NCI-H82 (cell line): ENCODE measurements at places on chromosomes 2 and 18.

- DNase-seq = no peak
Measured at GRCh38 chr2:23801396-23801795, 125.5 kb downstream of the ATAD2B start.

GRCh38 chr2:215654148-215654819, 218.4 kb upstream of the FN1 start:
- DNase-seq = no peak

- DNase-seq = no peak
Measured at GRCh38 chr18:60895181-60895580, 438.0 kb upstream of the CDH20 start.

- DNase-seq = no peak
Measured at GRCh38 chr18:45321520-45321919, 293.8 kb upstream of the SLC14A2 start.

- DNase-seq = no peak
Measured at GRCh38 chr2:38301969-38302702, 74.9 kb downstream of the ATL2 start.

- DNase-seq = no peak
Measured at GRCh38 chr2:43675646-43676321, 445 bp downstream of the C1GALT1C1L start.

- no peak for DNase-seq
Measured at GRCh38 chr2:134682726-134683125, 36.1 kb downstream of the TMEM163 start.

- no peak for DNase-seq
Measured at GRCh38 chr18:40897884-40898283, 1057.2 kb upstream of the PIK3C3 start.

- no peak for DNase-seq
Measured at GRCh38 chr2:101401326-101401665, 14.0 kb upstream of the CREG2 start.

DNA sequence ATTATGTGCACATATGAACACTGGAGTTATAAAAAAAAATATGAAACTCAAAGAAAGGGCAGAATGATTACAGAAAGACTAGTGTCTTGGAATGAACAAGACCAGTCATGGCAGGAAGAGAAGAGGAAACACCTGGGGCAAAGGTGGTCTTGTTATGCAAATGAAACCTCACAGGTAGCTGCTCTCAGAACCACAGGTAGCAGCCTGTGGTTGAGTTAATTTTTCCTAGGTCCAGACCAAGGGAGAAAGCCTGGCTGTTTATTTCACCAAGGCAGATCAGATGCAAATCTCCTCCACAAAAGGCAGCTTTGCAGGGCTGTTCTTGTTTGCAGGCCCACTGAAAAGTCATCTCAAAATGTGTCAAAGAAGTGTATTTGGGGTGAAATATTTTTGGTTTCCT, 785.8 kb downstream of the RNF144A start:
- DNase-seq = no peak

- no peak for DNase-seq
Measured at GRCh38 chr2:24652265-24653182, 140.7 kb downstream of the PTRHD1 start.

- DNase-seq = no peak
Measured at GRCh38 chr2:53150146-53150545, 617.5 kb upstream of the CHAC2 start.

DNA sequence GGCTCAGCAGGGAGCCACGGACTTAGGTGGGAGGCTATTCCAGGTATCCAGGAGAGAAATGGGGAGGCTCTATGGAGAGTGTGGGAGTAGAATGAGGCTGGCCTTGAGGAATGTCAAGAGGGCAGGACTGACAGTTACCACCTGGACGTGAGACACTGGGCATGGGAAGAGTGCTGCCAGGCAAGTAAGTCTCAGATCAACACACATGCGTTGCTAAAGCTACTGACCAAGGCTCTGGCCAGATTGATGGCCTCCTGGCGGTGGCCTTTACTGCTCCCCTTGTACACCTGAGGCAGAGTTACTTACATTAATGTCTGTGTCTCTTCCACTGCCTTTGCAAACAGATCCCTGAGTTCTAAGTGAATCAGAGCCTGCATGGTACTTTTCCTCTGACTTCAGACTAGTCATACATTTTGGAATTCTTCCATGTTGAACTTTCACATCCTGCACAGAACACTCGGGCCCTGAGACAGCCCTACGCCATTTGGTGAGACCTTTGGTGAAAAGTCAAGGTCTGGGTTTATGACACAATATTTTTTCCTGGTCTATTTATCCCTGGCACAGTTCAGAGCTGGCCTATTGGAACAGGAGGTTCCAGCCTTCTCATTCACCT, 398.8 kb upstream of the TRIB2 start:
- no peak for DNase-seq

- DNase-seq = no peak
Measured at GRCh38 chr18:41666231-41666630, 288.8 kb upstream of the PIK3C3 start.

DNA sequence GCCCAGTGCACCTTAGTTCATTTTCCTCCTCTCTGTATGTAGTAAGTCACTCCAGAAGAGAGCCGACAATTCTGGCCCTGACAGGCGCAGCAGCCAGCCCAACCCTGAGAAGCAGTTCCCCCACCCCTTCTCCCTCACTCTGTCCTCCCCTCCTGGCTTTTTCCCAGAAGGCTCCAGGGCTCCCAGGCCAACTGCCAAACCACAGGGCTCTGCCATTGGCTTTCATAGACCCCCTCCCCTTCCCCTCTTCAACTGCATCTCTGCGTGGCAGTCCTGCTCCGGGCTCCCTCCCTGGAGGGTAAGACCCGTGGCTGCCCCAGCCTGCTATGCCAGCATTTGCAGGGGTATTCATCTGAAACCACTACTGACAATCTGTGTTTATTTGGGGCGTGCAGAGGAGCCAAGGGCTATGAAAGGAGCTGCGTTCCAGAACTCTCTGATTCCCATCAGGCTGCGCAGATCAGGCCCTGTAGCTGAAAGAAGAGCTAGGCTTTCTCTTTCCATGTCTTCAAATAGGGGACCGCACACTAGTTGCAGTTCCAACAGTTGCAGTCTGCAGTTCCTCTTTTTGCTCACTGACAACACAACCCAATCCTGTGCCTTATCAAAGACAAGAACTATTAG, 388.6 kb upstream of the TNP1 start:
- peak; percentile 12 for DNase-seq

- DNase-seq = peak; percentile 79
Measured at GRCh38 chr2:46164529-46165301, 132.5 kb upstream of the EPAS1 start.

GRCh38 chr18:3848316-3848715, 398.3 kb downstream of the TGIF1 start:
- no peak for DNase-seq

GRCh38 chr18:68438983-68439382, 275.9 kb downstream of the TMX3 start:
- no peak for DNase-seq

DNA sequence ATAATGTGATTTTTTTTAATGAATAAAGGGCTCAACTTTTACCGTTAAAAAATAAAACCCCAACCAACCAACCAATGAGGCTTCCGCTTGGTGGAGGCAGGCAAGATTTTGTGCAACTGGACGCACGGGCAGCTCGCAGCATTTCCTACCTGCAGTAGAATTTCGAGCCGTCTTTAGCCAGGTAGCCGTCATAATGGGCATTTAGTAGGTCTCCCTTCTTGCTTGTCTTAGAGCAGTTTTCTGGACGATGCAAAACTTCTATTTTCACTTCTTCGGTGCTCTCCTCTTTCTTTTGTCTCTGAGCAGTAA, 316 bp downstream of the FKBP7 start:
- DNase-seq = peak; percentile 56

DNA sequence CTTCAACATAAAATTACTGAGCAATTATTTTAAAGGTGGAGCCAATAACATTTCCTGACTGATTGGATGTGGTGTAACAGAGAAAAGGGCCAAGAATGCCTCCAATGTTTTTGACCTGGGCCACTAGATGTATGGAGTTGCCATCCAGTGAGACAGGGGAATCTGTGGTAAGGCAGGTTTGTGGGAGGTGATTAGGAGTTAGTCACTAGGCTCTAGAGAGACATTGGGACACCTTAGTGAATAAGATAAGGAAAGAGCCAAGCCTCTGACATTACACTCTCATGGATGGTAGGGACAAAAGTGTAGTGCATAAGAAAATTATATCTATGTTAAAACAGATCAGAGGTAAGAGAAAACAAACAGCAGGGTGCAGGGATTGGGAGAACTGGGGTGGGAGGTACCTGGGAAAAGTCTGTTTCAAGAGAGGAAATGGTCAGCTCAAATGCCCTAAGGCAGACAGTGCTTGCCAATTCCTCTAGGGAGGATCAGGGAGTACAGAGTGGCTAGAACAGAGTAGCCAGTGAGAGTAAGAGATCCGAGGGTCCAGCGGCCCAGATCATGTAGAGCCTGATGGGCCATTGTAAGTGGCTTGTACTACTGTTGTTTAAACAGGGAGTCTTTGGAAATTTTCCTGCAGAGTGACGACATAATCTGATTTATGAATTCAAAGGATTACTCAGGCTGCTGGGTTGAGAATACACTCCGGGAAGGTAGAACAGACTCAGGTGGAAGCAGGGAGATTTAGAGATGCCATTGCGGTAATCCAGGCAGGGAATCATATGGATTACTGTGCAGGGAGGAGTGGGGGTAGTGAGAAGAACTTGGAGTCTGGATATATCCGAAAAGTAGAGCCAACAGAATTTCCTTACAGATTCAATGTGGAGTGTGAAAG, 45.7 kb upstream of the CUL3 start:
- DNase-seq = peak; percentile 85

- DNase-seq = no peak
Measured at GRCh38 chr2:177171418-177171865, 41.2 kb upstream of the HNRNPA3 start.

DNA sequence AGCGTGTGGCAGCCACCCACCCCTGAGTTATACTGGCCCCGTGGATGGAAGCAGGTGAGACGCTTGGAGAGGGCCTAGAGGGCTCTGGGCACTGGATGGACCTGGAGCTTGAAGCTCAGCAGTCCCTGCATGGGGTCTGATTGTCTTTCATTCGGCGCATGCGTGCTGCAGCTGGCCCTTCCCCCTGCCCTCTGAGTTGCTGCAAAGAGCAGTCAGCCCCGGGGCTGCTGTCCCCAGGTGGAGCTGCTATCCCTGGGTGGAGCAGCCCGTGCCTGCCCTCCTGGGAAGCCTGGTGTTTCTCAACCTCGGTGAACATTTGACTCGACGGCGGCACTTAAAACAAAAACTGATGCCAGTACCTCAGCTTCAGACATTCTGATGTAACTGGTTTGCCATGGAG, 29.6 kb downstream of the IGFBP5 start:
- DNase-seq = peak; percentile 58

DNA sequence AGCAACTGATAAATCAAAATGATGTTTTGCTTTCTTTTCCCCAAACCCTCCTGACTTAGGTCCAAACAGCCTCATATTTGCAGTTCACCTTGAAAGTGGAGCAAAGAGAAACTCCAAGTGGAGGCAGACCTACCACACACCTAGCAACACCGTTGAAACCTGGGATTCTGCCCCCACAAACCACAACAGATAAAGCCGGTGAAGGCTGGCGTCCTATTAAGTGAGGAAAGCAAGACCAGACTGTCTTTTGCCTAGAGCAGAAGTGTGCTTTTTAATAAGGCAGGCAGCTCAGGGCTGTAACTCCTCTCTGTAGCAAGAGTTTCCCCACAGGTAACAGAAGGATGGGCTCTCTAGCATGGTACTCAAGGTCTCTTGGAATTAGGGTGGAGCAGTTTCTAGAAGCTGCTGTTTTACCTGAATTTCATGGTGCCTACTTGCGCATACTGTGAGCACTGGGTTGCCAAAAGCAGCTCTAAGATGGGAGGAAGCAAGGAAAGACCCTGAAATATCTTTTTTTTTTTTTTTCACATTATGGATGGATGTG, 336.9 kb downstream of the BCL11A start:
- peak; percentile 19 for DNase-seq
